ENCODE measurements at places on chromosomes 12 and 14.
A peak's percentile ranks its signal among the peaks of the same experiment; 100 is the strongest.

GRCh38 chr14:79569072-79569471 is 642.2 kb downstream of the DIO2 start:
- DNase-seq, result no peak

DNA sequence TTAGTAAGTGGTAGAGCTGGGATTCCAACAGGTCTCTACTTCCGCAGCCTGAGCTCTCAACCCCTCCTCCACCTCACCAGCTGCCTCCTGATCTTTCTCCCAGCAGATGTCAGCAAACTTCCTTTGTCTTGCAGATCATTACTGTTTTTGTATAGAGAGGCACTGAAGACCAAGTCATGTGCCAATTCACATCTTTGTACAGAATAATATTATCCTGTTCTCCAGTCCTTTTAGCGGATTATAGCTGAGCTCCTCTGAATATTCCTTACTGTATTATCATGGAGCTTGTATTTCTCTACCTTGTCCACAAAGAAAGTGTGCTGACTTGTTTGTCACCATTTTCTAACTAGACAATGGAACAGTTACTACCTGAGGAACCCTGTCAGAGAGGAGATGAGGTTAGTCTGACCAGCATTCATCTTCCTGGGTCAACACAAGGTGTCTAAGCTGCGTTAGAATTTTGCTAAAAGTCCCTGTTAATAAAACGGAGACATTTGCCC is 142.3 kb upstream of the ARHGAP5 start:
- peak; percentile 55 for DNase-seq

GRCh38 chr12:67525617-67525884 is 123.0 kb upstream of the DYRK2 start:
- DNase-seq, result no peak

DNA sequence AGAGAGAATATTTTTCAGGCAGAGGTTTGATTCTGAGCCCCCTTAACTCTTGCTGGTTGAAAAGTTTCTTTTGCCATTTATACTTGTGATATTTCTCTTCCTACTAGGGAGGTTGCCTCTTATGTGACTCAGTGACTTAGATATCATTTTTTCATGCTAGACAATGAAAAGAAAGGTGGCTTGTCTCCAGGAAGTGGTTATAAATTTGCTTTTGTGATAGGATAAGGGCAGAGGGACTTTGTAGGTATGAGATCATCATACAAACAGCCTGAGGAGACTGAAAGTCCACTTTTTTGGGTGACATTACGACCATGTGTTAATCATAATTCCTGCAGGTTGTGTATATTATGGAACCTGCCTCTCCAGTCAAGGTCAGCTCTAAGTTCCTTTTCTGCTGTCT is 35.8 kb downstream of the ACSM4 start:
- no peak for DNase-seq

GRCh38 chr14:64910847-64911495 is 3.3 kb upstream of the CHURC1 start:
- no peak for DNase-seq

GRCh38 chr14:92626041-92626440 is 112.5 kb downstream of the RIN3 start:
- DNase-seq, result no peak

All from glutamatergic neuron (in vitro differentiated cells).